ENCODE measurements at places on chromosomes 2 and 18. TPM values are rescaled to one million over a fixed set of nuclear protein-coding genes. Genes with fewer than 3 reads are reported as not detected.
A peak's percentile ranks its signal among the peaks of the same experiment; 100 is the strongest.

DNA sequence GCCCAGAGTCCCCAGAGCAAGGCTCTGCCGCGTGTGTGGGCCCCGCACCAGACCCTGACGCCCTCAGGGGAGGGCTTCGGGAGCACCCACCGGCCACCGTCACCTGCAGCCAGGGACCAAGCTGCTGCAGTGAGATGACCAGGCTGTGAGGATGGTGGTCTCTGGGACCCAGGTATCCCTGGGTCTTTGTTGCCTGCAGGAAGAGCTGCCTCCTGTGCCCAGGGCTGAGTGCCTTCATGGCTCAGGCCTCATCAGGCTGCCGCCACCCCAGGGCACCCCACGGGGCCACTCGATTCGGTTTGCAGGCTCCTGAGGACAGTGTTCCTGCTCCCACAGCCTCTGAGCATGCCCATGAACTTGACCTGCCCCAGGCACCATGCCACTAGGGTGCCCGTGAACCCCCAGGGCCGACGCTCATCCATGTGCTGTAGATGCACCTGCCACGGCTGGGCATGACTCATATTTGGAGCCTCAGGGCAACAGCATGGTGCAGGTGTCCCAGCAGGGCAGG is 109.8 kb downstream of the FAM210A start:
- no peak for DNase-seq

DNA sequence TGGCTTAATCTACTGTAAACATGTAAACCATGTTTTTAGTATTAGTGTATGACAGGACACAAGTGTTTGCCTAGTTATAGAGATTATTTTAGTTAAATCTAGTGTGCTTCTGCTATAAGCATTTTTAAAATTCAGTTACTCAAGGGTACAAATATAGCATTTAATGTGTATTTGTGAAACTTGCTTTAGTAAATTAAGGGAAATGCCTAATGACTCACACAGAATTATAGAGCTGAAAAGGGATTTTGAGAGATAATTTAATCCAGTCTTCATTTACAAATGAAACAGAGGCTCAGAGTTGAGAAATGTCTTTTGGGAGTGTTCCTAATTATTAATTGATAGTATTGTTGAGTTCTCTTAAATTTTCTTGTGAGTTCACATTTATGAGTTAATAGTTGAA is 8.2 kb downstream of the ACTR3 start:
- no peak for DNase-seq

- no peak for DNase-seq
Observed at GRCh38 chr2:63790491-63790890, 51.2 kb upstream of the UGP2 start.

GRCh38 chr2:878245-878930 is 72.3 kb upstream of the SNTG2 start:
- no peak for DNase-seq

GRCh38 chr18:74149878-74150277 is 1.6 kb downstream of the TIMM21 start:
- no peak for DNase-seq

DNA sequence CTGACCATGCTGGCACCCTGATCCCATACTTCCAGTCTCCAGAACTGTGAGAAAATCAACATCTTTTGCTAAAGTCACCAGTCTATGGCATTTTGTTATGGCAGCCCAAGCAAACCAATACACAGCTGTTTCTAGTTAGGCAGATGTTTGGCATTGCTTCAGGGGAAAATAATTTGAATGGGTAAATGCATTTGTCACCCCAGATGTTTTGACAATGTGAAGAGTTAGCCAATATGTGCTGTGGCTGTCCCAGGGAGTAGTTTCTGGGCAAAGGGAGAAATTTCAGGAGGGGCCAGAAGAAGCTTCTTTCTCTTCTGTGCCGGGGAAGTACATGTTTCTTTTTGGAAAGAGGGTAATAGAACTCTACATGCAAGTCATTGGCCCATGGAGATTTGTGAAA is 619.0 kb downstream of the SLC4A3 start:
- DNase-seq = no peak

DNA sequence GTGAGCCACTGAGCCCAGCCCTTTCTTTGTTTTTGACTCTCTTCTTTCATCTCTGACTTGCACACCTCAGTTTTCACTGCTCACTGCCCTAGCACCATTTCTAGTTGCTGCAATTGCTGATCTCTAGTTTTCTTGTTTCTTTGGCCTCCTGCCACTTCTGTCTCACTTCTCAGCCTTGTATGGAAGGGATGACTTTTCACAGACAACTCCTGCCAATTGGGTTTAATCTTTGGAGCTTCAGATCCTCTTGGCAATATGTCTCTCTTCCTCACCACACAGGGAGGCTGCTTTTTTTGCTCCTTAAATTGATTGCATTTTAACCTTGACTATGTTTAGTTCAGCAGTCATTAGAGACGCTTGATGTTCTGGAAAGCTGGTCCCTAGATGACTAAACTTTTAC is 323.1 kb downstream of the CTNNA2 start:
- no peak for DNase-seq

- DNase-seq = no peak
Observed at GRCh38 chr18:70005580-70005979, 57.9 kb upstream of the CD226 start.

GRCh38 chr2:152421521-152422370 is 86.8 kb downstream of the FMNL2 start:
- DNase-seq = peak; percentile 98

DNA sequence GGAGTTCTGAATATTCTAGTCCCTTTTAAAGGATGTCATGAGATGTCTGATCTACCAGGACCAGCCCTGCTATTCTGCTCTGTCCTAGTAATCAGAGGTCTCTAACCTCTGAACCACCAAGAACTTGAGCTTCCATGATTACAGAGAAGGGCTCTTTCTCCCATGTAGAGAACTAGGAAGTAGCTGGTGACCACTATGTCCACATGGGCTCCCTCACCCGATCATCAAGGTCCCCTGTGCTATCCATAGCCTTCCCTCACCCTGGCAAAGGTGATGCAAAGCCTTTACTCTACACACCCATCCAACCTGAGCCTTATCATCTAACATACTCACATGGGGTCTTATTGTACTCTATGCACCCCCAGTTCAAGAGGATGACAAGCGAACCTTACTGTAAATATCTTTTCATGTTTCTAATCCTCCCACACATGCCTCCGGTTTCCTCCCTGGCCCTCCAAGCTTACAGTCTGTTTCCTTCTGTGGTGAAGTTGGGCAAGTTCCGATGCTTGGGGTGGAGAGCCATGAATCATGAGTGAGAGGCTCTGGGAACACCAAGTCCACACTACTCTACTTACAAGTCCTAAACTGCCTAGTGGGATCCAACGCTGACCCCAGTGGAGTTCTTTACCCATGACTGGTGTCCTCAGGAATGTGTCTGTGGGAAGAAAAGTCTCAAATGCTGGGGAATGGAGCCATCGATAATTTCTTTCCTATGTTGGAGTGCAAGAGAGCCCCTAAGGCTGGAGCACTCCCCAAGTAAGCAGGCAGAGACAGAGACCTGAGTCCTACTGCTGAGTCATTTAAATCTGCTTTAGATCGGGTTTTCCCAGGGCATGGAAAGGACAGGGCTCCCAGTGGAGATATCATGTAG is 73.3 kb upstream of the KLF7 start:
- DNase-seq = peak; percentile 99

RAB27B gene
- 0.34 TPM for total RNA-seq

NAT8 gene
- not detected for total RNA-seq

PRKAG3 gene
- total RNA-seq = not detected

RGPD8 gene
- total RNA-seq = 4.8 TPM
